ENCODE measurements at places on chromosomes 11 and 22. TPM values are rescaled to one million over a fixed set of nuclear protein-coding genes. Genes with fewer than 3 reads are reported as not detected.

Gene MUC5AC
- 0.46 TPM for total RNA-seq

- no peaks in the 10 kb centered on the region for H3K4me1 ChIP-seq
- H3K27me3 ChIP-seq: no peaks in the 10 kb centered on the region
- H3K36me3 ChIP-seq: peaks cover 6% of the 10 kb centered on the region
Observed at GRCh38 chr22:17724678-17725499, 49.4 kb downstream of the BID start.

- DNase-seq: no peak
- H3K36me3 ChIP-seq: peaks cover 21% of the 10 kb centered on the region
- no peaks in the 10 kb centered on the region for H3K27me3 ChIP-seq
- no peak overlapping the region for H3K4me3 ChIP-seq
Observed at GRCh38 chr11:65188486-65188885, 6.8 kb downstream of the CAPN1 start.

DNA sequence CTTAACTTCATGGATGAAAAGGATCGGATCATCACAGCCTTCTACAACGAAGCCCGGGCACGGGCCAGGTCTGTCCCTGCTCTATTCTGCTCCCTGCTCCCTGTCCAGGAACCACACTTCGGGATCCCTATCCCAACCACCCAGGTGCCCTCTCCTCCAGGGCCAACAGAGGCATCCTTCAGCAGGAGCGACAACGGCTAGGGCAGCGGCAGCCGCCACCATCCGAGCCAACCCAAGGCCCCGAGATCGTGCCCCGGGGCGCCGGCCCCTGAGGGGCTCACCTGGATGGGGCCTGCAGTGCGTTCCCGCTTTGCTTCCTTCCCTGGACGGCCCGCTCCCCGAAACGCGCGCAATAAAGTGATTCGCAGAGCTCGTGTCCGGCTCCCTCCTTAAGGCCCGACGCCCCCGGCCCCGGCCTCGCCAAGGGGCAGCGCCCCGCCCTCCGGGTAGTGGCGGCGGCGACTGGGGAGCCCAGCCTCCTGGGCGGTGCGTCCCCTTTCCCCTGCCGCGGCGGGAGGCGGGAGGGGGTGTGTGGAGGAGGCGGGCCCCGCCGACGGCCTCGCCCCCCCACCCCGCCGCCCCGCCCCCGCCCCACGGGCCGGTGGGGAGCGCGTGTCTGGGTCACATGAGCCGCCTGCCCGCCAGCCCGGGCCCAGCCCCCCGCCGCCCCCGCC lies at the start of gene VEGFB:
Gene VEGFB (plus strand): TSS at position 672 of the 674 bp plus-strand sequence. CDS start 250 bp downstream, outside the sequence.
- H3K4me3 ChIP-seq: peak within 1 kb of the TSS; percentile 69
- no peaks in the 10 kb centered on the region for H3K27me3 ChIP-seq
- peak; percentile 77 for DNase-seq
- H3K4me1 ChIP-seq: peaks cover 3% of the 10 kb centered on the region
- peak within 1 kb of the TSS; percentile 86 for H3K27ac ChIP-seq

GRCh38 chr22:28247136-28247535 lies 328.1 kb upstream of the PITPNB start:
- no peak overlapping the region for H3K27ac ChIP-seq
- no peaks in the 10 kb centered on the region for H3K36me3 ChIP-seq
- no peak for DNase-seq
- H3K27me3 ChIP-seq: no peaks in the 10 kb centered on the region
- no peak overlapping the region for H3K4me3 ChIP-seq

GRCh38 chr11:66126808-66127555 lies 56.9 kb downstream of the PACS1 start:
- H3K27me3 ChIP-seq: no peaks in the 10 kb centered on the region
- peak overlapping the region; percentile 72 for H3K27ac ChIP-seq
- H3K4me1 ChIP-seq: peaks cover 13% of the 10 kb centered on the region
- no peak overlapping the region for H3K4me3 ChIP-seq
- H3K36me3 ChIP-seq: no peaks in the 10 kb centered on the region

DNA sequence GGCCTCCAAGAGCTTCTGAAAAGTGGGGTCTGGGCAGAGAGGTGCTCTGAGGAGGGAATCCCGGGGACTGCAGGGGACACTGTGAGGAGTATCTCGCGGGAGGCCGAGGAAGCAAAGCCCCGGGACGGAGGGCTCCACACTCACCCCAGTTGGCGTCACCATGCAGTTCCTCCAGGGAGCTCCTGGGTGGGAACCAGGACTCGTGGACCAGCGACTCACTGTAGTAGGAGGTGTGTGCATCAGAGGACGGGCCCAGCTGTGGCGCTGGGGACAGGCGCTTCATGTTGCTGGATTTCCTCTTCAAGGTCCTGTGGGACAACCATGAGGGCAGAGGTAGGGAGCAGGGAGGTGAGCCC lies 4.8 kb downstream of the SUN2 start:
- no peaks in the 10 kb centered on the region for H3K27me3 ChIP-seq
- peaks cover 51% of the 10 kb centered on the region for H3K36me3 ChIP-seq
- DNase-seq: no peak
- H3K4me1 ChIP-seq: peaks cover 8% of the 10 kb centered on the region
- no peak overlapping the region for H3K4me3 ChIP-seq

Gene PANX3
- not detected for total RNA-seq

Gene LDHAL6A
- not detected for total RNA-seq

GRCh38 chr11:70826541-70827335 lies 425.6 kb downstream of the SHANK2 start:
- no peaks in the 10 kb centered on the region for H3K27me3 ChIP-seq
- peaks cover 45% of the 10 kb centered on the region for H3K4me1 ChIP-seq
- H3K36me3 ChIP-seq: no peaks in the 10 kb centered on the region
- no peak overlapping the region for H3K4me3 ChIP-seq

- DNase-seq: peak; percentile 48
- H3K27me3 ChIP-seq: peaks cover 4% of the 10 kb centered on the region
- H3K4me3 ChIP-seq: no peak overlapping the region
- H3K27ac ChIP-seq: no peak overlapping the region
Observed at GRCh38 chr11:64003807-64004589, 17.8 kb downstream of the OTUB1 start.

DNA sequence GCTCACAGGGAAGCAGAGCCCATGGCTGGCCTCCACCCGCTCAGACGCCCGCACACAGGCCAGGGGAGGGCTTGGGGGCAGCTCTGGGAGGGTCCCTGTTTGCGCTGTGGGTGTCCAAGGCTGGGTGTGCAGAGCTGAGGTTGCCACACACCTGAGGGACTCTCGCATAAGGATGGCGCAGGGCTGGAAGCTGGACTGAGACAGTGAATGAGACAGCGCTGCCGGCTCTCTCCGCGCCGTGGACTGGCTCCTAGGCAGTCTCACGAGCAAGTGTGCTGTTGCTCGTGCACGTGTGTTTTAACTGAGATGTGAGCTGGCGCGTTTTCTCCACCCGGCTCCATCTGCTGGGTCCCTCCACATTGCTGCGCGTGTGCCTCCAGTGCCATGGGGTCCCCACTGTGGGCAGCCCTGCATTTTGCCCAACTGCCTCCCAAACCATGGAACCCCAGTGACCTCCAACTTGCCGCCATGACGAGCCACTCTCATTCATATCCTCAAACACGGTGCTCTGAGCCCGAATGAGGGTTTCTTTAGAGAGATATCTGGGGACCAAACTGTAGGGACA lies 4.2 kb upstream of the BID start:
- DNase-seq: no peak
- H3K36me3 ChIP-seq: no peaks in the 10 kb centered on the region
- no peak overlapping the region for H3K4me3 ChIP-seq
- no peaks in the 10 kb centered on the region for H3K27me3 ChIP-seq
- no peaks in the 10 kb centered on the region for H3K4me1 ChIP-seq

Measured in lung (tissue), 17 donors.